ENCODE measurements at places on chromosomes 6 and 20.

DNA sequence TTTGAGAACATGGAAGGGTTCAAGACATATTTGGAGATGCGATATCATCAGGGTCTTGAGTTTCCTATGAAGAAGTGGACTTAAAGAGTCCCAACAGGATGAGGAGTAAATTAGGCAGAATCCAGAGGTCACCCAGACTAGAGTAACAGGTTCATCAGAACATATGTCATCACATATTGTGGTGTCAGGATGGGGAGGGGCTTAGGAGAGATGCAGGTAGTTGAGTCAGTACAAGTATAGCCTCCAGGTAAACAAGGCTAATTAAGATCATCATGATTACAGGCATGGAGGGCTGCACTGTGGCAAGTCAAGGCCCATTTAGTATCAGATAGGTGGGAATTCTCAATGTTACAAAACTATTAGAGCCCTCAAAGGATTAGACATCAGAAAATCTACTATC lies 90.1 kb upstream of the PAK5 start:
- DNase-seq: no peak

DNA sequence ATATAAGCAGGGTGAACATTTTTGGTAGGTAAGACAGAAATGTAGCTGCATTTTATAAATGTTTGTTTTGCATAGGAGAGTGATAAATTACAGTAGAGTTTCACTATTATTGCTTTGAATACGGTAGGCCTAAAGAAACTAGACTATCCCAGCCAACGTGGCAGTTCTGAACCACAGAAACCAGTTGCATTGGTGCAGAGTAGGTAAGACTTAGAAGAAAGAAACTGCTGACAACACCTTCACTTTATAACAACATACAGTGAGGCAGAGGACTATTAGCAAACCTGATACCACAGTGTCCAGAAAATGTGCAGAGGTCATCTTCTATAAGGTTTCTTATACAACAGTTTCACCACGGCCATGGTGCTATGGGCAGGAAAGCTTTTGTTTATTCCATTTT lies 566.1 kb downstream of the KIF16B start:
- no peak for DNase-seq

- no peak for DNase-seq
These were observed 116.1 kb downstream of the RIN2 start for GRCh38 chr20:19874040-19874727.

- no peak for DNase-seq
These were observed 87.7 kb downstream of the RNF182 start for GRCh38 chr6:14012313-14013030.

GRCh38 chr6:83978324-83978734 lies 55.2 kb upstream of the MRAP2 start:
- no peak for DNase-seq

- DNase-seq: no peak
These were observed 94.1 kb upstream of the BMP5 start for GRCh38 chr6:55969526-55969925.

DNA sequence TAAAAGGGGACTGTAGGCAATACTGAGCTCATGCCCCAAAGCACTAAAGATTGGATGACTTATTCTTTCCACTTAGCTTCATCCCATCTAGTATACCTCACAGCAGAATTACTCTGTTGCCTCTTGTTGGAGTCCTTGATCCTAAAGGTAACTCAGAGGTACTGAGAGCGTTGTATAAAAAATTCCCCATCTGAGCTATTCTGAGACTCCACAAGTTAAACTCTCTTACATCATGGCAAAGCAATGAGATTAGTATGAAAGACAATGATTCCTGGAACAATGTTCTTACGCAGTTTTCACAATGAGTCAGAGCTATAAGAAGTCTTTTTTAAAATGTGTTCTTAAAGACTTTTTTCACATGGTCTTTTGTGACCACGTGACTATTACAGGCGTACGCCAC lies 370.1 kb downstream of the ADGRB3 start:
- DNase-seq: no peak

GRCh38 chr6:2990932-2991506 lies 8.7 kb upstream of the NQO2 start:
- DNase-seq: no peak

DNA sequence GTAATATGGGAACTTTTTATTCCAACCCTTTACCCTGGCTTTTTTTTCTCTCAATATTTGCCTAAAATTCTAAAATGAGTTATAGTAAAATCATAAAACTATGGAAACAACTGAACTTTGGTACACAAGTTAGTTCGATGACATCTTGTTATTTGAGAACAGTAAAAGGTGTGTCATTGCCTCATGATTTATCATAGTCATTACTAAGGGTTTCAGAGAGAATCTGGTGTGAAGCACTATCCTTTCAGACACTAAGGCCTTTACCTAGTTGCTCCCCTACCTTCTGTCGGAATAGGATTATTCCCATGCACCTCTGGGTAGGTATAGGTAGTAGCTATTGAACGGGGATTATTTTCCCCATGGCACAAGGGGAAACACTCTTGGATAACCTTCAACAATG lies 11.4 kb downstream of the TAF11 start:
- DNase-seq: no peak

GRCh38 chr6:6246544-6246943 lies 73.9 kb downstream of the F13A1 start:
- DNase-seq: no peak

DNA sequence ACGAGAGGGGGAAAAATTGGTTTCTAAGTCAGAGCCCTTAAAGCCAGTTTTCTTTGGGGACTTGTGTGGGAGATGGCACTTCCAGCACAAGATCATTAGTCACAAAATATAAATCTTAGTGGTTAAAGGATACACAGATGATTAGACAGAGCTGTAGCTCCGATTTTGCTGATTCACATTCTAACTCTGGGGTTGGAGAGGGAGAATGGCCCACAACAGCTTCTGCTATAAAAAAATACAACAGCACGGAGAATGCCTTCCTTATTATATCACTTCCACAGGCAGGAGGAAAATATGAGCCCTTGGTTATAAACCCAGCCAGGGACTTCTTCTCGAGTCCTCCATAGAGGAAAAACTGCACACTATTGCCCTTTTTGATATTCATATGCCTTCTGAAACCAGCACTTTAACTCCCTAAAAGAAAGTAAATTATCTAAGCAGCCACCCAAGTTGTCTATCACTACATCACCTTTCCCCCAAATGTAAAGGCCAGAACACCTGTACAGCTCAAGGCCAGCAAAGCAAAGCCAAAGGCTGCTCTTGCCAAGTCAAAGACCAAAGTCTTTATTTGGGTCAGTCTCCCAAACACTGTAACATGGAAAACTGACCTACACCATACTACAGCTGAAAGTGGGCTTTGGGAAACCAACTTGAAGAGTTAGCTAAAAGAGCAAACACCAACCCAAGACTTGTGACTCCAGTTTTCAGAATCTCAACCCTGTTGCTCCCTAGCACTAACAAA lies 10.4 kb downstream of the MRPL14 start:
- no peak for DNase-seq

DNA sequence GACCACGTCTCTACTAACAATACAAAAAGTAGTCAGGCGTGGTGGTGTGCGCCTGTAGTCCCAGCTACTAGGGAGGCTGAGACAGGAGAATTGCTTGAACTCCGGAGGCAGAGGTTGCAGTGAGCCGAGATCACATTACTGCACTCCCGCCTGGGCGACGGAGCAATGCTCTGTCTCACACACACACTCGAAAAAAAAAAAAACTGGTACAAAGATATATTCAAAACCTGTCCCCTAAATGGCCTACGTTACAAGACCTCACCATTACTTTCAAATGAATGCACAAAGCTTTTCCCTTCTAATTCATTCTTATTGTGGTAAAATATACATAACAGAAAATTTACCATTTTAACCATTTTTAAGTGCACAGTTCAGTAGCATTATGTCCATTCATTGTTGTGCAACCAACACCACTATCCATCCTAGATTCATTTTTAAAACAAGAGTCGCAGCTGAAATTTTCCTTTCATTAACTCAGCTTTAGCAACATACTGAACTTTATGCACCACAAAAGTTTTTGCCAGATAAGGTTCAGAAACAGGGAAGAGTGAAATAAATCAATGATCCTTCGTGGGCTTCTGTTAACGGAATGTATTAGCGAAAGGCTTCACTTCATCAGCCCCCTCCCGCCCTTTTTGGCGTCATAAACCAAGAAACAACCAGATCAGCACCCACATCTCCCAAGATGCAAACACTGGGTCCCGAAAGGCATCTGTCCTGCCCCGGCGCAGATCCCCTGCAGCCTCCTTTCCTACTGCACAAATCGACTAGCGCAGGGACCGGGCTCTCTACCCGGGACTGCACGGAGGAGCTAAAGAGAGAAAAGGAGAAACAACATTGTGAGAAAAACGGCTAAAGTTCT lies 825 bp upstream of the FAM135A start:
- no peak for DNase-seq

DNA sequence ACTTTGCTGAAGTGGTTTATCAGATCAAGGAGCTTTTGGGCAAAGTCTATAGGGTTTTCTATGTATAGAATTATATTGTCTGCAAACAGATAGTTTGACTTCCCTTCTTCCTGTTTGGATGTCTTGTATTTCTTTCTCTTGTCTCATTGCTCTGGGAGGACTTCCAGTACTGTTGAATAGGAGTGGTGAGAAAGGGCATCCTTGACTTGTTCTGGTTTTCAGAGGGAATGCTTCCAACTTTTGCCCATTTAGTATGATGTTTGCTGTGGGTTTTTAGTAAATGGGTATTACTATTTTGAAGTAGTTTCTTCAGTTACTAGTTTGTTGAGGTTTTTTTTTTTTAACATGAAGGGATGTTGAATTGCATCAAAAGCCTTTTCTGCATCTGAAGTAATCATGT lies 36.1 kb downstream of the KCNS1 start:
- DNase-seq: no peak

DNA sequence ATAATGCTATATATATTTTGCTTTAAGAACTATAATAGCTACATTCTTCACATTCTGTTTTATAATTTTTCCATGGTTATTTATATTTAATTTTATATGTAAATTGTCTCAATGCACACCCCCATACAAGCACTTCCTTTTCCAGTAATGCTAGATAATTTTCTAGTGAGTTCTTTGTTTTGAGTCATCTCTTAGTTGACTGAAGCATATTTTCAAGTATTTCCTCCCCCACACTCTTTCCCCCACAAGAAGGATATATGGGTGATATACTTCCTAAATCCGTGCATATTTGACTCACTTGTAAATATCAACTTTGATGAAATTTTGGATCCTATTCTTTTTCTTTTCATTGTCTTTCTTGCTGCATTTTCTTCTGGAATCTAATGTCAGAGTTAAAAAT lies 82.1 kb upstream of the SRSF6 start:
- no peak for DNase-seq

DNA sequence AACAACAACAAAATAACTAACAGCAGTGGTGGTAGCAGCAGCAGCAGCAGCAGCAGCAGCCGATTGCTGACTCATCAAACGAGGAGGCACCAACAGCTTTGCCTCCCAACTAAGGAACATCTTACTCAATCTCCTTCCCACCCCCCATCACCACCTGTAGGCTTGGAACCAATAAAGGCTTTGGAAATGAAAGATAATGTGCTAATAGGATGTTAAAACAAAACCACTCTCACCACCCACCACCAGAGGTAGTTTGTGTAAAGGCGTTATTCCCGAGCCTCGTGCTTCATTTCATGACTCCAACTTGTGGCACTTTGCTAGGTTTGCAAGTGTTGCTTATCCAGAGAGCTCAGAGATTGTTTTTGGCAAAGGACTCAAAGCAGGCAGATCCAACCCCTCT lies 346.5 kb downstream of the CD83 start:
- no peak for DNase-seq

GRCh38 chr20:25584905-25585704 lies at the start of gene NINL:
Gene NINL, minus strand, starts transcription at chr20:25585531. Its CDS starts 58,944 bp downstream, at chr20:25526587.
- DNase-seq: peak; percentile 38

- no peak for DNase-seq
These were observed 219.2 kb downstream of the C6orf118 start for GRCh38 chr6:165090242-165090641.

GRCh38 chr20:9051508-9051907 lies 17.4 kb upstream of the PLCB4 start:
- DNase-seq: no peak

DNA sequence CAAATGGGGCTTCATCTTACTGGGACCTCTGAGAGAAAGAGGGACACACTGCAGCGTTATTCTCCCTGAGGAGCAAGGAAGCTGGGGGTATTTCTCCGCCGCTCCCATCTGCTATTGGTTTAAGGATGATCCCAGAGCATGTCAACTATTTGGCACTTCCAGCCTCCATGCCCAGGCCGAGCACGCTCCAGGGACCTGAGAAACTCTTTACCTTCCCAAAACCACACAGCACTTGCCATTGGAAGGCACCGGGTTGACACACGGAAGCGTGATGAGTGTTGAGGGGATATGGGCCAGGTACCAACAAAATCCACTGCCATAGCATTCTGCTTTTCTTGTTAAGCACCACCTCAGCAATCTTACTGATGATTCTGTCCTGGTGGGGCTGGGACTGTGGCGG lies 92.4 kb upstream of the SLC24A3 start:
- no peak for DNase-seq

- DNase-seq: no peak
These were observed 50.7 kb downstream of the SLC26A8 start for GRCh38 chr6:35973670-35974222.

GRCh38 chr6:22917344-22917743 lies 348.0 kb downstream of the HDGFL1 start:
- no peak for DNase-seq

- DNase-seq: no peak
These were observed 69.5 kb downstream of the LCA5 start for GRCh38 chr6:79467716-79468115.

DNA sequence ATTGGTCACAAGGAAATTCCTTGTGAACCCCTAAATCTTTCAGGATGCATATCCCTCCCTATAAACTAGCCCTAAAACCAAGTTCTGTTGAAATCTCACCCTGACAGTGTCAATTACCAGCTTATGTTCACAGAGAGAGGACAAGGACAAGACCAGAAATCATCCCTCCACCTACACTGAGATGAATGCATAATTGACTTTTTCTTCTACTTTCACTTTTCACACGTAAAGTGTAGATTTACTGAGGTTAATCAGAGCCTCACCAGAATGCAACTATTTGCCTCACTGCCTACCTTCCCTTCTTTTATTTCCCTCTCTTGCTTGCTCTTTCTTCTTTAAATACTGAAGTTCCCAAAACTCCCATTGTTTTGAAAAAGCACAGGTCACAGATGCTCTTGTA lies 15.3 kb upstream of the NKAIN2 start:
- DNase-seq: no peak

DNA sequence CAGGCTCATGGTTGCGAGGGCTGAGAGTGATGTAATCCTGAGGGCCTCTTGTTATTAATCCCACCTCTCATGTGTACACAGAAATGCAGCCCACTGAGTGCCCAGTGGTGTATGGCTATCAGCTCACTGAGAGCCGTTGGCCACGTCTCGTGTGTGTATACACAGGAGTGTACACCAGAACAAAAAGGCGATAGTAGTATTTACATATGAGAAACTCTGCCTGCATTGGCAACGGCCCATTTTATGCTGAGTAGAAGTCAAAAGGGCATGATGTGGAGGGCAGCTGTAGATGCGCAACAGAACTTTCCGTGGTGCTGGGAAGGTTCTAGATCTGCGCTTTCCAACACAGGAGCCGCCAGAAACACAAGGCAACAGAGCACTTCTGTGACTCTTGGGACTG lies 28.9 kb upstream of the CDH4 start:
- no peak for DNase-seq

- DNase-seq: no peak
These were observed 55.4 kb upstream of the GATA5 start for GRCh38 chr20:62531046-62531838.
